ENCODE measurements at places on chromosomes 7 and 10.

GRCh38 chr7:106041140-106041717 lies 70.9 kb downstream of the SYPL1 start:
- no peak for DNase-seq

- DNase-seq = no peak
These were observed 22.4 kb upstream of the PWWP2B start for GRCh38 chr10:132374612-132375011.

DNA sequence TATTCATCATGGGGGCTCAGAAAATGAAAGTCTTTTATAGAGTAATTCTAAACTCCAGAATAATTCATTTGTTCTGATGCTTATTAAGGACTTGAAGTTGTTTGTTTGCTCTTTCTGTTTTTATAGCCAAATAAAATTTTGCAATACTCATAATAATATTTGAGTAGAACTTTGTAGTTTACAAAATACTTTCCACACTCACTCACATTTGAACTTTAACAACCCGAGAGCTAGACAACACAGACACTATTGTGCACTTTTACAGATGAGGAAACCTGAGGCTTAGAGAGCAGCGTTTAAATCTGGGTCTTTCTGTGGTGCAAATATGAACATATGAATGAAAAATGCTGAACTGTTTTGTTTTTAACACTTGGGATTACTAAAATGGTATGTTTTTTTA lies 126.8 kb downstream of the KAT6B start:
- no peak for DNase-seq

GRCh38 chr10:49387071-49387470 lies 8.8 kb downstream of the DRGX start:
- no peak for DNase-seq

DNA sequence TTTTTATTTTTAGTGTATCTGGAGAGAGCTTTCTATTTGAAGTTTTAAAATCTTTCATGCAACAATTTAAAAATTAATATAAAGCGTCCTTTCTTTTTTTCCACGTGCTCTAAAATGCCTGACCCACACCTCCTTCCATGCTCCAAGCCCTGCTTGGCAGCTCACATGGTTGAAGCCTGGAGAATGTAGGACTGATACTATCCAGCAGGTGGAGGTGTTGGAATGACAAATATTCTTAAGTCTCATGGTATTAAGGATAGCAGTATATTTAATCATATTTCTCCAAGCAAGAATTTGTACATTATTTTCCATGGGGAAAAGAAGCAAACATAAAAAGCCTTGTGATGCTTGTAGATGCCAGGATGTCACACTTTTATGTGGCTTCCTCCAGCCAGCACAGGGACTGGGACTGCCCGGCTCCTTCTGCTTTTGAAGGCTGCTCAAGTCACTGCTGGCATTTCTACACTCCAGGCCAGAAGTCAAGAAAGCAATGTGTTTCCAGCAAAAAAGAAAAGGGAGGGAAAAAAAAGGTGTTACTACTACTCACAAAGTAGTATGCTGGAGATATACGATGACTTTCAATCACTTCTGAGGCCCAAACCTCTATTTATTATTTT lies 49.7 kb downstream of the BZW2 start:
- DNase-seq = no peak

DNA sequence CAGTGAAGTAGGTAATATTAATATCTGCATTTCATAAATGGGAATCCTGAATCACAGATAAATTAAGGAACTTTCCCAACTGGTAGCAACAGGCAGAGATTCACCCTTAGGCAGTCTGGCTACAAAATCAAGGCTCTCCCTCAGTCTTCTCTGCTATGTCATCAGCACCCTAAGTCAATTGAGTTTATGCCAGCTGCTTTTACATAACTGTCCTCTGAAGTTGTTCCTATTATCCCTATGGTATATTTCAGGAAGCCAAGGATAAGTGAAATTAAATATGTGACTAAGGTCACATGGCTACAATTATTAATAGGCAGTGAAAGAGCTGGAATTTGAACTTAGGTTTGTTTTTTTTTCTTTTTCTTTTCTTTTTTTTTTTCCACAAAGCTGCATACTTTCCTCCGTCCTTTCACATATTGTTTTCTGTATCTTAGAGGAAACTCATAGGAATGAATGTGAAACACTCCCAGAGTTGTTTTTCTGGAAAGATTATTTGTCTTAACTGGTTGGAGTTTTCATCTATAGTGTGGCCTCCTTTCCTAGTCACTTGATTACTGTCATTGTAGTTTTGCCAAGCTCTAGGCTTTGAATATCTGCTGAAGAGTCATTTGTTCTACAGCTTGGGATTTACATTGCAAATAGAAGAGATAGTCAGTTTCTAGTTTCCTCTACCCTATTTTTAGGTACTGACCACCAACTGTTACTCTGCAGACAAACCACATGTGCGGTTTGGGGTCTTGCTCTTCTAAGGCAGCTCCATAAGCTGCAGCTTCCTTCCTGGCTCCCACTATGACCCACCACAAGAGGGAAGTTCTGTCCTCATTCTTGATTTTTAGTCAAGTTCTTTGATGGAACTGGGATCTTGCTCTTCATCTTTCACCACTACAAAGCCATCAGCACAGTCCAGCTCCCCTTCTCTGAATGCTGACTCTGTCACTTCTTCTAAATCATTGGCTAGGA lies 338.0 kb upstream of the KIAA1217 start:
- DNase-seq = no peak
